Mucosa of gallbladder (tissue), 1 donor: ENCODE measurements at places on chromosomes 5 and 9.

GRCh38 chr9:106954974-106955850 lies 92.2 kb downstream of the ZNF462 start:
- no peak for DNase-seq

DNA sequence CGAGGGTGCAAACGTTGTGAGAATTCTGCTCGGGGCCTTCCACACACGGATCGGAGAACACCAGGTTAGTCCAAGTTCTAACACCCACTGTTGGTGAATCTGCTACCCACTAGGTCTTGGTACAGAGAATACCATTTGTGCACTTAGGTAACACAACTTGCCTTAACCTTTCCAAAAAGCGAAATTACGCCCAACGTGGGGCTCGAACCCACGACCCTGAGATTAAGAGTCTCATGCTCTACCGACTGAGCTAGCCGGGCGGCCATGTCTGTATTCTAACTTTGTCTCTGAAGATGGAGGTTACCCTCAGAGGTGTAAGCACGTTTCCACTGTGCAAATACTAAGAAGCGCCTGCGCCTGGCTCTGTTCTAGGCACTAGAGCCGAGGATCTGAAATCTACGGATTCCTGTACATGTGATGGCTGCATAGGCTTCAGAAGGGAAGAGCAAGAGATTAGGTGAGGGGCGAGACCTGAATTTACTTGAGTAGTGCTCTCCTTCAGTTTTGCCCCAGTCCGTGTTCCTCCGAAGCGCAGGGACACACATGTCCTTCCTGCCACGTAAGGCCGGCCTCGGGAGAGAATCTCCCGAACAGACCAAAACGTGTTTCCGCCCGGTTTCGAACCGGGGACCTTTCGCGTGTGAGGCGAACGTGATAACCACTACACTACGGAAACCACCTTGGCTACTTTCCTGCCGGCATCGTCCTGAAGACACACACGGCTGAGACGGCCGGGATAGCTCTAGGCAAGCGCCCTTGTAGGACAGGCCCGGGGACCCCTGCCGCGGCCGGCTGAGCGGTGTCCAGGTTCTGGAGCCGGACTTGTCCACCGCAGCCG lies 1.1 kb upstream of the TRIM41 start:
- peak; percentile 98 for DNase-seq

- DNase-seq = no peak
These were observed 78.0 kb upstream of the TNC start for GRCh38 chr9:115195912-115196311.

DNA sequence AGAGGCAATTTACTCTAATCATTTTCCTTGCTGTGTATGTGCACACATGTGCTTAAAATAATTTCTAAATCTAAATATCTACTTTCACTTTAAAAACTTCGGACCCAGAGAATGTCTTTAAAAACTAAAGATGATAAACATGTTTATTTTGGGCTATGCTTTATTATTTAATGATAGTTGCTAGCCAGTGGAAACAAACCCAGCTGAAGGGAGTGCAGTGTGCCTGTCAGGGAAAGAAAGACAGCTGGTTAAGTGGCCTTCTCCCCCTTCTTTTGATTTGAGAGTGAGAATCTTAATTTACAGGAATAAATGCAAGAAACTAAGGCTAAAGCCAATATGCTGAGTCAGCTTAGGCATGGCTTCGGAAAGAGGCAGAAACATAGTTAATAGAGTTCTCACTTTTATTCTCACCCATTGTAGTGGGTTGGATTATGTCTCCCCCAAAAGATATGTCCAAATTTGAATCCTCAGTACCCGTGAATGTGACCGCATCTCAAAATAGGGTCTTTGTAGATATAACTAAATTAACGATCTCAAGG lies 111.4 kb downstream of the DCP2 start:
- no peak for DNase-seq

DNA sequence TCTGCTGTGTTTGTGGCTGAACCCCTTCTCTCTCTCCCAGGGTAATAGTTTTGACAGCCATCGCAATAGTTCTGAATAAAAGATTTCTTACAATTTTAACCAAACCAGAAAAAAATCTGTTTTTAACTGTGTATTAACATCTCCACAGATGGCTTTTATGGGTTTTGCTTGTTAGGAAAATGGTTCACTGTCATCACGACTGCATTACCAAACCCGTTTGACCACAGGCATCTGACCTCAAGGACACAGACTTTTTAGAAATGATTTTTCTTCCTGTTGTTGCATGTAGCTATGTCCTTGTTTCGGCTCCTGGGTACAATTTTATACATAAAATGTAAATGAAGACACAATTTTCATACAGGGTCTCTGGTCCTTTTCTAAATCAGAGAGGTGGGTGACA lies 316.1 kb downstream of the IRX1 start:
- DNase-seq = no peak

DNA sequence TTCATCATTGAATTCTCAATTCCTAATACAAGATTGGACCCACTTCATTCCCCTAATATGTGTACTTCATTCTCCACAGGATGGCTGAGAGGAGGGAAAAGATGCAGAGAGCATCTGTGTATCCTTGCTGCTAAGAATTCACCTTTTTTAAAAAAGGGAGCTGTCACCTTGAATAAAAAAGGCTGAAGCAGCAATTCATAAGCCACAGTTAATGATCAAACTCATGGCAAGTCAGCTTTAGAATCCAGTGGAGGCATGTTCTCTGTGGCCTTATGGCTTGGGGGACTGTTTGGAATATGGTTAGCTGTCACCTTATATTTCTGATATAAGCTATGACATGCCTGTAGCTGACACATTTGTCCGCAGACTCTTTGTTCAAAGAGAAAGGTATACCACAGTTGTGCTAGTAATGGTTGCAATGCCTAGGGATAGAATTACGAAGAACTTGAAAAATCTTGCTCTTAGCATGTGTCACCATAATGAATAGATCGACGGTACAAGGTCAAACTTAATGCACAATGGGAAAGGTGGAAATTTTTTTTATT lies 256.8 kb upstream of the TNC start:
- DNase-seq = no peak

DNA sequence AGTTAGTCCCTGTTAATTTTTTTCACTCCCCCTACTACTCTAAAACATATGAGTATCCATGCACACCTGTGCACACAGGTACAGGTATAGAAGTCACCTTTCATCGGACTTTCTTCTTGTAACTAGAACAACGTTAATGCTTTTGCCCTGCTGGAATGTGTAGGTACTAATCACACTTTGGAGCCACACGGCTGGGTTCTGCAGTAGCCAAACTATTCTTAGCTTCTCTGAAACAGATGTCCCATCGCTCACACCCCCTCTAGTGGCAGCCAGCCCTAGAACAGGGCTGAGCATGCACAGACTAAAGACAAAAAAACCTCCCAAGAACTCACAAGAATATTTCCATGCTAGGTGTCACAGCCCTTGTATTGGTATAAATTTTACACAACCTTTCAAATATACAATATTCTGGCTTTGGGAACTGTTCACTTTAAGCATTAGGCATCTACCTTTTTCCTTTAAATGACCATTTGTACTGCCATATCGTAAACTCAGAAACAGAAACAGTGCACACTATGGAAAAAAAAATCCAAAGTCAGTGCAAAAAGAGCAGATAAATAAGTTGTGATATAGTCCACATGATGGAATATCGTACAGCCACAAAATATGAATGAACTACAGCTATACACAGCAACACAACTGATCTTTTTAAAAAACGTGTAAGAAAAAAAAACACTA lies 64.0 kb downstream of the RETREG1 start:
- peak; percentile 80 for DNase-seq

DNA sequence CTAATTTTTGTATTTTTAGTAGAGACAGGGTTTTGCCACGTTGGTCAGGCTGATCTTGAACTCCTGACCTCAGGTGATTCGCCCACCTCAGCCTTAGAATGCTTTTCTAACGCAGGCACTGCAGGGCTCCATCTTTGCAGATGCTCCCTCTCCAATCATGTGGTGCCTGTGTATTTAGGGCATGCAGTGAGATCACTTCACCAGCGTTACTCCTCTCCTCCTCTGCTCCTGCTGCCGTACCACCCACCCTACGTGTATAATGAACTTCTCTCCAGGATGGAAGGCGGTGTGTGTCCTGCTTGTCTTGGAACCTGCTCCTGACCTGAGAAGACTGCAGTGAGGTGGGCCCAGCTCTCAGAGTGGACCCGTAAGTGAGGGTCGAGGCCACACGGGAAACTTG lies 13.6 kb upstream of the CFAP157 start:
- no peak for DNase-seq

DNA sequence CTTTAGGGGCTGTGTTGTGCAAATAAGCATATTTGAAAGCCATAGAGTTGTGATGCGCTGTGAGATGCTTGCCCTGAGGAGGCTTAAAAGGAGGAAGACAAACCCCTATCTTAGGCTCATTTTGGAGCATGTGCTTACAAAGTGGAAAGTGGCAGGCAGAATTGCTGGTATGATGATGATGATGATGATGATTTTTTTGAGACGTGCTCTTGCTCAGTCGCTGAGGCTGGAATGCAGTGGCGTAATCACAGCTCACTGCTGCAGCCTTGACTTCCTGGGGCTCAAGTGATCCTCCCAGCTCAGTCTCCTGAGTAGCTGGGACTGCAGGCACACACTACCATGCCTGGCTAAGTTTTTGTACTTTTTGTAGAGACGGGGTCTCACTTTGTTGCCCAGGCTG lies 1.7 kb downstream of the CNOT8 start:
- no peak for DNase-seq

GRCh38 chr9:123927625-123928532 lies 2.0 kb downstream of the DENND1A start:
- no peak for DNase-seq

DNA sequence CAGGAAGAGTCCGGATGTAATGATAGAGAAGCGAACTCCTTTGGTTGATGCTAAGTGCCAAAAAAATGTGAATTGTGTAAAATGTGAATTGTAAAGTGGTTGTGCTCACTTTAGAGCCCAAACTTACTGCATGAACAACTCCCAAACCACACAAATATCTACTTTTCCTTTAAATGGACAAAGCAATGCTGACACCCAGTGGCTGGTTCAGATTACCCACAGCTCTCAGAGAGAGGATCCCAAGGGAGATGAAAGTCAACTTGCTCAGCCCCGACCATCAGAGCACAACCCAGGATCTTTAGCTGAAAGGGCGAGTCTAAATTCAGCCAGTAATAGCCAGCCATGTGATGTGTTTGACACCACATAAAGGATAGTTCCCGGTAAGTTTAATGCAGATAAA lies 133.7 kb downstream of the NMUR2 start:
- DNase-seq = no peak

GRCh38 chr5:175715627-175716522 lies 58.0 kb downstream of the HRH2 start:
- no peak for DNase-seq

GRCh38 chr5:135448071-135448739 lies 1.1 kb upstream of the DCANP1 start:
- DNase-seq = no peak

DNA sequence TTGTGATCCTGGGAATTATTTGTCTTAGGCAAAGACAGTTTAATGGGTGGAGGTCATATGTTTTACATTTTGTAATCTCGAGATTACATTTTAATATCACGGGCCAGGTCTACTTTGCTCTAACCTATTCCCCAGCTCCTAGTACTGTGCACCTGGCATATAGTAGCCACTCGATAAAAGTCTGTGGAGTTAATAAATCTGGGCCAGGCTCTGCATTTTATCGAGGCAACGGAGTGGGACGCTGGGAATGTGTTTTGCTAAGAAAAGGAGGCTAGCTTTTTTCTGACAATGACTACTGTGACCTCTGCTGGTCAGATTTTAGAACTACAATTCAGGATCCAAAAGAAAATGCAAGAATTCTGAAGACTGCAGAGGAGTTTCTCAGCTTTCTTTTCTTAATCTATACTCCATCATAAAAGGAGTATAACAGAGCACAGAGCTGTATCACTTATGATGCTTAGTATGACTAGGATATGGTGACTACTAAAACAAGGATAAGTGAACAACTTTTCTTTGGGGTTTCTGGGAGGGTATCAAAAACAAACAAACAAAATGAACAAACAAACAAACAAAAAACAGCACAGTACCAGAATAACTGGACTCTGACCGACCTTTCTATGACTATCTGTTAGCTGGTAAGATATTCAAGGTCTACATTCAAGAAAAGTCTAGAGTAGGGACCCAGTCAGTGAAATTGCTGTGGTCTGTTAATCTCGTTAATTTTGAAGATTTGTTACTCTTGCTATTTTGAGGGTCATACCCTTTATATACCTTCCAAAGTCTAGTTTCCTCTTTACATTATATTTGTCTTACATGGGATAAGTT lies 46.1 kb upstream of the CER1 start:
- DNase-seq = no peak

- no peak for DNase-seq
These were observed 27.7 kb upstream of the QSOX2 start for GRCh38 chr9:136273244-136273865.

DNA sequence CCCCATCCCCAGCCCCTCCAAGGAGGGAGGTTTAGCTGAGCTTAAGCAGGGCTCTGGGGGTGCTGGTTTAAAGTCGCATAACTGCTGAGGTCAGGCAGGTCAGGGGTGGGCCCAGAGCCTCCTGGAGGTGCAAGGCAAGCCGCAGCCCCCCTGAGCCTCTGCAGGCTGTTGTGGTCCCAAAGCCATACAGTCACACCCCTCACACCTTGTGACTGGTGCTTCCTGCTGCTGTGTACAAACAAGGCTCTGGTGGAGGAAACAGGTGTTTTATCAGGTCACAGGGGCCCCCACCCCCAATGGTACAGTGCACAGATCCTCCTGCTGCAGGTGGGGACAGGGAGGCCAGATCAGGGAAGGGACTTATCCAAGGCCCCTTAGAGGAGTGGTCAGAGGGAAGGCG lies 8.0 kb downstream of the TCF7 start:
- DNase-seq = no peak
